ENCODE measurements at places on chromosomes 12 and 14. TPM values are rescaled to one million over a fixed set of nuclear protein-coding genes. Genes with fewer than 3 reads are reported as not detected.

DNA sequence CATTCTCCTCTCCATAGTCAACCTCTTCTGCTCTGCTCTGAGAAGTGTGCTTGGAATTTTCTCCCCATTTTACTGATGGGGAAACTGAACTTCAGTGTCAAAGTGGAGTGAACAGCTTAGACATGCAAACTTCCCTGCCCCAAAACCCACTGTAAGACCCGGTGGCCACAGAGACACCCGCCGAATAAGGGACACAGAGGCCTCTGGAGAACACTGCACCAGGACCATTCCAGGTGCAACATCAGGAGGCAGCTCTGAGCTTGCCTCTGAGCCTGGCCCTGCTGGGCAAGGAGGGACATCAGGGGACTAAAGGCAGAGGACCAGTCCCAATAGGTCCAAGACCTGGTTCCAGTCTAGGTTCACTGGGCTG is 1.7 kb downstream of the HDAC7 start:
- no peak for DNase-seq

DNA sequence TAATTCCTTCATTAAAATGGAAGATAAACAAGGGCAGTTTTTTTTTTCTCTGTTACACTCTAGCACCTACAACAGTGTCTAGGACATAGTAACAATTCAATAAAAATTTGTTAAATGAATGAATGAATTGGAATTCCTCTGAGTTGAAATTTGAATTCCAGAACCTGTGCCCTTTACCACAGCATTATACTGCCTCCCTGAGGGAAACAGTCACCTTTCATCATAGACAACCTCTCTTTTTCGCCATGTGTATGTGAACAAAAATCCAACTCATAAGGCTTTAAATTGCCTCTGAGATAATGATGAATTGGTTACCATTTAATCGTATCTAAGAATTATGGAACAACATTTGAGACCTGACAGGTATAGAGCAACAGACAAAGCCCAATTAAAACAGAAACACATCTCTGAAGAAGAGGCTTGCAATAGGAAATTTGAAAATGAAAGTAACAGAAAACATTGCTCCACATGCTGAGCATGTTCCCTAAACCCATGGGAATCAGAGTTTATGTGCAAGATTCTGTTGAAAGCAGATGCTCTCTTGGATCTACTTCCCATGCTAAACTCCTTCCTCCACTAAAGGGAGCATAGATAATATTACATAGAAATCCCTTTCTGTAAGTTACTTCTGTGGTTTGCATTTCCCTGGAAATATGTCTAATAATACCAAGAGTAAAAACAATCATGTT is 657.8 kb downstream of the GALC start:
- DNase-seq = peak; percentile 60

- DNase-seq = peak; percentile 54
Measured at GRCh38 chr12:57340104-57340503, 89.1 kb upstream of the STAC3 start.

Gene KLRF1
- polyA plus RNA-seq = 0.13 TPM

Gene KRT82
- polyA plus RNA-seq = not detected

Data from forelimb muscle (tissue), 1 donor.